ENCODE measurements at places on chromosomes 2 and 18. TPM values are rescaled to one million over a fixed set of nuclear protein-coding genes. Genes with fewer than 3 reads are reported as not detected.

GRCh38 chr2:96769814-96770213 lies 9.1 kb downstream of the CNNM4 start:
- DNase-seq, result no peak

- DNase-seq, result no peak
Measured at GRCh38 chr2:150063432-150063889, 424.0 kb downstream of the RND3 start.

- no peak for DNase-seq
Measured at GRCh38 chr2:28071221-28071620, 180.7 kb downstream of the BABAM2 start.

DNA sequence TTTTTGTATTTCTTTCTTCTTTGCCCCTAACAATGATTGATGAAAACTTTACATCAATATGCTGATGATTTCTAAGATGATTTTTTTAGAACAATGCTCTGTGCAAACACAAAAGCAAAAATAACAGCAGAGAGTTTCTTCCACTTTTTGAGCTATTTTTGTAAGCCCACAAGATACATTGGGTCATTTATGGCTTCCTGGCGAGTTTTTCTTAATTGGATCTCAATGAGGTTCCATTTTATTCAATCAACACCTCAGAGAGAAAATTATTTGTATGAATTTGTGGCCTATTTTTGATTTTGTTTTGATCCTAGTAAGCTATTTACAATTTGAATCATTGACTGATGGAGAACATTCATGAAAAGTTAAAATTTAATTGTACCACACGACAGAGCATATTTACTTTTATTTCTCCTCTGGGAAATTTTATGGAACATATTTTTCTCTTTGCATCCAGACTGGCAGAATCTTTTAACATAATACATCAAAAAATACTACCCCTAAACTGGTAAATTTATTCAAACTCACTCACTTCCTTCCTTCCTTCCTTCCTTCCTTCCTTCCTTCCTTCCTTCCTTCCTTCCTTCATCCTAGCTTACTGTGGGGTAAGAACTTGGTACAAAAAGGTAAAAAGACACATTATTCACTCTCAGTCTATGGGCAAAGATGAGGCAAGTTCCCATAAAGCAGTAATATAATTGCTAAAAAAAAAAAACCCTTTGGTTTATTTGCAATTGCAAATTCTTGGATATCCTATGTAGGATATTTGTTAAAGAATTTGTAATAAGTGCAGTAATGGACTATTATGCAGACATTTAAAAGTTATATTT lies 710.4 kb downstream of the SLC4A3 start:
- no peak for DNase-seq

DNA sequence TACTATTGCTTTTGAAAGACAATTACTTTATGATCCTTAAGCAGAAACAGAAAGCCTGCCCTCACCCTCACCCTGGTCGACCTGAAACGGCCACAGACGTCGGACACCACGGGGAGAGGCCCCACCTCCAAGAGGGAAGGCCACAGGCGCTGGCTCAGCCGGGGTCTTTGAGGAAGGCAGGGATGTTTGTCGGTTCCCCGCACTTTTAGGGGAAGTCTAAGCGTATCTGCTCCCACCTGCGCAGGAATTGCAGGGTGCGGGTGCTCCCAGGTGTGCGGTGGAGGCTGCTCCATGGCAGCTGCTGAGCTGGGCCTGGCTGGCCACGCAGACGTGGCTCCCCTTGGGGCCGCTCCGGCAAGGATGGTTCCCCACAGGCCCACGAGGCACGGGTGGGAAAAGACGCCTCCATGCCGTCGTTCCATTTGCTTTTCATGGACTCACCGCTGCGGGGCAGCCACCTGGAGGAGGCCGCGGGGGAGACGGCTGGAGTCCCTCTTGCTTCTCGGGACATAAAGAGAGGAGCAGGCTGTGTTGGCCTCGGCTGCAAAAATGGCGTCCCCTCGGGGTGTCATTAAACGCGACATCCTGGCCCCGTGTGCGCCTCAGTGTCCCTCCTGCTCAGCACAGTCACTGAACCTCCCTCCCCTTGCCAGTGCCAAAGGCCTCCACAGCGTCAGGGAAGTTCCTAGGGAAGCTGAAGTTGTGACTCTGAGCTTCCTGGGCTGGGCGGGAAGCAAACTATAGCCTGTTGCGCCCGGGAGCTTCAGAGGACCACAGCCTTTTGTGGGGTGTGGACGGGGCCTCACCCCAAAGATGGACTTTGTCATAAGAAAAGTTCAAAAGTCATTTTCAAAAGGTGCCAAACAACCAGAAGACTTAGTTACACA lies 63.4 kb downstream of the NFATC1 start:
- no peak for DNase-seq

The TMEM178A gene
- 9.5 TPM for polyA plus RNA-seq

The VWA3B gene
- not detected for polyA plus RNA-seq

The AMER3 gene
- not detected for polyA plus RNA-seq
